ENCODE measurements at places on chromosomes 2 and 18.

DNA sequence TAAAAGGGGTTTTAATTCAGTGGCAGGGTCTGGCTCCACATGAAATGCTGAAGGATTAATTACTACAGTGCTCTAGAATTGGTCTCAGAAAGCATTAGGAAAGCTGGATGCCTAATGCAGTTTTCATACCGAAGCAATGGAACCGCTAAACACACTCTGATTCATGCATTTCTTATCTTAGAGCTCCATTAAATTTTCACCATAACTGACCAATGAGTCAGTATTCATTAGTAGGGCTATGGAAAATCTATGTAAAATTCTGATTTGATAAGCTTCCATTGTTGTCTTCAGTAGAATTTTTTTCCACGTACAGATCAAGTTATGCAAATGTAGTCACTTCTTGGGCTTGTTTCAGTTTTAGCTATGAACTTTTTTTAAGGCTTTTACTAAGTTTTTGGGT is 359.9 kb downstream of the ARHGAP15 start:
- DNase-seq, result no peak

DNA sequence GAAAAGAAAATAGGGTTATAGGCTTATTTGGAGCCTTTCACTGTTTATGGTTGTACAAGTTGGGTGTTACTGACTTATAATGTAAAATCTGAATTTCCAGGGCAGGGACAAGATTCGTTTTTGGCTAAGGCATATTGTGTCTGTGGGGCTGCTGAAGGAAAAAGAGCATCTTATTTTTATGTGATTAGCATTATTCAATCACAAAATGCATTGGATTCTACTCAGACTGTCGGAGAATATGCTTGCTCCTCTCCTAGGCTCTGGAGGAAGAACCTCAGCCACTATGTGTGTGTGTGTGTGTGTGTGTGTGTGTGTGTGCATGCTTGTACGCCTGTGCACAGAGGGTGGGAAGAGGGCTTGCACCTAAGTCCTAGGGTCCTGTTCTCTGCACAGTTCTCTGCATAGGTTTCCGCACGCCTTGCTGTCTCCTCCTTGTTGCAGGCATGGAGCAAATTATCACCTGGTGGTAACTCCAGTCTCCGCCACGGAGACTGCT is 44.3 kb downstream of the AGAP1 start:
- DNase-seq, result no peak

DNA sequence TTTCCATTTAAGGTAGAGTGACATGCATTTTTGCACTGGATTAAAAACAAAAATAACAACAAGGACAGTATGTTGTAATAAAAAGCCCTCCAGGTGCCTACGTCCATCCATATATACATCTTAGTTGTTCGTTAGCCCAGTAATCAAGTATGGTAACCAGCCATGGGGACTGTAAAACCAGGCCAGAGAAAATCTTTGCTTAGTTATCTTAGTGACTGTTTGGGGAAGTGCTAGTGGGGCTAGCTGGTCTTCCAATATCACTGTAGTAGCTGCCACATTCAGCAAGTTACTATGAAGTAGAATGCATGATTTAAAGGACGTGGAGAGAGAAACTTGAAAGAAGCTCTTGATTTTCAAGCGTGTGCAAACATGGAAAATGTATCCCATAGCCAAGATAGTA is 95.9 kb upstream of the STON1 start:
- DNase-seq, result no peak

DNA sequence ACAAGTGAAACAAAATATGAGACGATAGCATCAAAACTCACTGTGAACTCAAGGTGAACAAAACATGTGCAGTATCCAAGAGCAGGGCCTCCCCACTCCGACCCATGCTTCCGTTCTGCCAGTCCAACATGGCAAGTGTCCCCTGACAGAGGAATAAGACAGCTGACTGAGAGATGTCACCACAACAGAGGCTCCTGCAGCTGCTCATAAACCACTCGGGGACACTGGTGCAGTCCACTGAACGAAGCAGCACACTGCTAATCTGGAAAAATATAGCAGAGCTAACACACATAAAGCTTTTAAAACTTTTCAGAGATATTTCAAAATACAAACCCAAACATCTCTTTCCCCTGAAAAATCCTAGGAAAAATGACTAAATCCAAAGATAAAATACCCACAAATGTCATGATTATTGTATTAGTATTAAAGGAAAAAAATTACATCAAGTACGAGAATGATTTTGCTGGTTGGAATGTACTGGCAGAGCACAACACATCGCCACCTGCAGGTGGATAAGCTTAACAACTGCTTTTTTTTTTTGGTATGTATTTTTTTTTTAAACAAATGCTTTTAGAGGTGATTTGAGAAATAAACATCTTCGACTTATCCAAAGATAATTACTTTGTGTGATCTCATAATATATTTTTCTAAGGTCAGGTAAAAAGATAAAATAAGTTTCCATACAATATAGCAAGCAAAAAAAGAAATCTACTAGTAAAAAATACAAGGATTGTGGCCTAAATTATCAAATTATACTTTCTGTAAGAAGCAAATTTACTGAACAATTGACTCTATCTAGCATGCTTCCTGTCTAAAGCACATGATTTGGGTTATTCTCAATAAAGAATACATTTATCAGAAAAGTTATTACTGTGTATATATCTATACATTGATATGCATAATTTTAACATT is 18.6 kb downstream of the THADA start:
- no peak for DNase-seq

GRCh38 chr2:46056541-46056940 is 240.7 kb upstream of the EPAS1 start:
- no peak for DNase-seq

GRCh38 chr2:810397-810796 is 133.2 kb upstream of the TMEM18 start:
- no peak for DNase-seq

GRCh38 chr2:12803607-12804006 is 86.9 kb downstream of the TRIB2 start:
- DNase-seq, result no peak

GRCh38 chr2:239506101-239506857 is 105.5 kb upstream of the HDAC4 start:
- no peak for DNase-seq

- DNase-seq, result no peak
These were observed 5.7 kb downstream of the MCM6 start for GRCh38 chr2:135870571-135870970.

GRCh38 chr2:120464448-120464931 is 118.6 kb downstream of the INHBB start:
- DNase-seq, result no peak

GRCh38 chr2:160332318-160332717 is 132.2 kb upstream of the ITGB6 start:
- no peak for DNase-seq

GRCh38 chr2:760001-760400 is 82.8 kb upstream of the TMEM18 start:
- no peak for DNase-seq

DNA sequence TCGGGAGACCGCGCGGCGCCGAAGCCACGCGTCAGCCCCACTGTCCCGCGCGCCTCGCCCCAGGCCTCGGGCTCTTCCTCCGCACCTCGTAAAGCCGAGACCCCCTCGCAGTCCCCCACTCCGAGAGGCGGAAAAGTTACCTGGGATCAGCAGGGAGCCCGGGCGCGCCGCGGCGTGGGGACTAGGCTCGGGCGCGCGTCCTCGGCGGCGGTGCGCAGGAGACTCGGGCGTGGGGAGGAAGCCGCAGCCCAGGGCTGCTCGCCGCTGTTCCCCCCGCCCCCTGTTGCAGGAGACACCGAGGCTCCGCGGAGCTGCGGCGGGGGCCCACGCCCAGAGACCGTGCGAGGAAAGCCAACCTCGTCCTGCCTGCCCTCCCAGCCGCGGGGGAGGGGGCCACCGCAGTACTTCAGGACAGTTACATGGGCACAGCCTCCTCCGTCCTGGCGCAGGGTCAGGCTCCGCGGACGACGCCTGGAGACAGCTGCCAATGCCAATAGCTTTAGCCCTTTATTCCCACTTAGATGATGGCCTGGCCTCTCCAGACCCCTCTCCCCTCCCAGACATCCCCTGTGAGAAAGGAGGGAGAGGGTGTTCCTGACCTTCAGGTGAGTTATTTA is at the start of gene EPB41L3:
Gene EPB41L3 (minus strand): TSS at position 225 of the 617 bp plus-strand sequence. CDS start 54,814 bp downstream, outside the sequence.
- no peak for DNase-seq

DNA sequence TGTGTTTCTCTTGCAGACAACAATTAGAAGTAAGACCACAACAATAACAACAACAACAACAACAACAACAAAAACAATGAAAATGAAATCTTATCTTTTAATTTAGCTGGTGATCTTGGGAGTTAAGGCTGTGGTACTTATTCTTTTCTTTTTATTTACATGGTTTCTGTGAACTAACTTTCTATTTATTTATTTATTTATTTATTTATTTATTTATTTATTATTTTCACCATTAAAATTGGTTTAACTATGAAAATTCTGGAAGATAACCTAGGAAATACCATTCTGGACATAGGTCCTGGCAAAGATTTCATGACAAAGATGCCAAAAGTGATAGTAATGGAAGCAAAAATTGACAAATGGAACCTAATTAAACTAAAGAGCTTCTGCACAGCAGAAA is 102.5 kb upstream of the PNPT1 start:
- no peak for DNase-seq

GRCh38 chr2:85956646-85957039 is 67.9 kb upstream of the ST3GAL5 start:
- DNase-seq, result no peak

DNA sequence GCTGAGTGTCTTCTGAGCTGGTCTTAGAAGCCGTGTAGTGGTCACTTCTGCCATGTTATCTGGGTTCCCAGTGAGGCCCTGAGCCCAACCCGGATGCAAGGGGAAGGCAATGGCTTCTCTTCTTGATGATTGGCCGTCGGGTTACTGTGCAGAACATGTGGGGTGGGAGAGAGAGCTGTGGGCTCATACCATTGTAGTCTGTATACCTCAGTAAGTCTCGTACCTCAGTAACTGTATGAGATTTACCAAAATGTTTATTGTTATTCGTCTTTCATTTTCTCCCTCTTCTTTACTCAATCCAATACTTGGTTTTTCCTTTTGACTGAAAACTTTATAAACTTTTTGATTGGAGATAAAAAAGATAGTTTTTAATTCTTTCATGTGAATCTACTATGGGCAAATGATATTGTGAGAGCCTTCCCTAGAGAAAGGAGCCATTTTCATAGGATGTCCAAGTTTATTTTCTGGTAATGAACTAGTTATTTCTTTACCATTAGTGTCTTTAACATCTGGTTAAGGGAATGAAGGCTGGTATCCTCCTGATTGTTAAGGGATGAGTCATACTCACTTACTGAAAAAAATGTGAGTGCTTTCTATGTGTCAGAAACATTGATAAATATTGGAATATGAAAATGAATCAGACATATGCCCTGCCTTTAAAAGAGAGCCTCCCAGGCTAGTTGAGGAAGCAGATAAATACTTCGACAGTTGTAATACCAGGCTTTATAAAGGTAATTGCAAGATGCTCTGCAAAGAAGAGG is 129.9 kb downstream of the PRPF40A start:
- peak; percentile 44 for DNase-seq

DNA sequence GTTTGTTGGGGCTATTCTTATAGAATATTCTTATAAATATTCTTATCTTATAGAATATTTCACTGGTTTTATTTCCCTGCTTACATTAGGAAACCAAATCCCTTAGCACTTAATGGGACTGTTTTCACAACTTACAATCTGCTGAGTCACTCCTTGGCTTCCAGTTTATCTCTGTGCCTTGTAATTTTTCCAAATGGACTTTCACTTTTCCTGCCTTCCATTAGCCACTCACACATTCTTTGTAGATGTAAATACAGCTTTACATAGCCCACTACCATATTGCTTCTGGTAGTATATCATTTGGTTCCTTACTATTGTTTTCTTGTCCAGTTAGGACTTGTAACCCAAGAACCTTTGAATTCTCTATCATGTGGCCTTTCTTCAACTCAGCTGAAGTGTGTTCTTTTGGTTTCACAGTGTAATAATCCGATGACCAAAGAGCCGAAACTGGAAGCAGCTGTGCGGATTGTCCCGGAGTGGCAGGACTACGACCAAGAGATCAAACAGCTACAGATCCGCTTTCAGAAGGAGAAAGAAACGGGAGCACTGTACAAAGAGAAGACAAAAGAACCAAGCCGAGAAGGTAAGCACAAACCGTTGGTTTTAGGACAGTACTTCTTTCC is 96.1 kb downstream of the UGGT1 start:
- DNase-seq, result no peak

DNA sequence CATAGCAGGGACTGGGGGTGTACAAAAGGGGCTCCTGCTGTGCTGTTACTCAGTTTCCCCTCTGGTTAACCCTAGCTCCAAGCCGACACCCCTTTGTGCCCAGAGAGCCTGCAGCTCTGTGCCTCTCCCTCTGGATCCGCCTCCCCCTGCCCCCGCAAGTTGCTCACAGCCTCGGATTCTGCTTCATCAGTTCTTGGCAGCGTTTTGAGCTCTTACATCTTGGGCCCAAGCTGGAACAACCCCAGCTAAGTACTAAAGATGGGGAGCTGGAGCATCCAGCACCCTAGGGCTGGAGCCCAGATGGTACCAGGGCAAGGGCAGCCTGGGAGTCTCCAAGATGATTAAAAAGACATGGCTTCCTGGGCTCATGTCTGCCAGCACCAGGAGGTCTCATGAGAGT is 40.7 kb downstream of the POMC start:
- DNase-seq, result no peak

DNA sequence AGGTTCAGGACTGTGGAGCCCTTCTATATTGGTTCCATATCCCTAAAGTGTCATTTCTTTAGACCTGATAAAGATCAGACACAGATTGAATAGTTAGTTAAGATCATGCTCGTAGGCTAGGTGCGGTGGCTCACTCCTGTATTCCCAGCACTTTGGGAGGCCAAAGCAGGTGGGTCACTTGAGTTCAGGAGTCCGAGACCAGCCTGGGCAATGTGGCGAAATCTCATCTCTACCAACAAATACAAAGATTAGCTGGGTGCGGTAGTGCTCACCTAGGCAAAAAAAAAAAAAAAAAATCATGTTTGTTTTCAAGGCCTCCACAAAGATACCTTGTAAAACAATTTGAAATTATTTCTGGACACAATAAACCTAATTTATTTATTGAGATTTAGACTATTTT is 4.6 kb upstream of the ANKAR start:
- DNase-seq, result no peak

GRCh38 chr2:199806179-199806578 is 44.8 kb downstream of the FTCDNL1 start:
- no peak for DNase-seq

- no peak for DNase-seq
These were observed 113.0 kb upstream of the SLC1A4 start for GRCh38 chr2:64876137-64876647.

DNA sequence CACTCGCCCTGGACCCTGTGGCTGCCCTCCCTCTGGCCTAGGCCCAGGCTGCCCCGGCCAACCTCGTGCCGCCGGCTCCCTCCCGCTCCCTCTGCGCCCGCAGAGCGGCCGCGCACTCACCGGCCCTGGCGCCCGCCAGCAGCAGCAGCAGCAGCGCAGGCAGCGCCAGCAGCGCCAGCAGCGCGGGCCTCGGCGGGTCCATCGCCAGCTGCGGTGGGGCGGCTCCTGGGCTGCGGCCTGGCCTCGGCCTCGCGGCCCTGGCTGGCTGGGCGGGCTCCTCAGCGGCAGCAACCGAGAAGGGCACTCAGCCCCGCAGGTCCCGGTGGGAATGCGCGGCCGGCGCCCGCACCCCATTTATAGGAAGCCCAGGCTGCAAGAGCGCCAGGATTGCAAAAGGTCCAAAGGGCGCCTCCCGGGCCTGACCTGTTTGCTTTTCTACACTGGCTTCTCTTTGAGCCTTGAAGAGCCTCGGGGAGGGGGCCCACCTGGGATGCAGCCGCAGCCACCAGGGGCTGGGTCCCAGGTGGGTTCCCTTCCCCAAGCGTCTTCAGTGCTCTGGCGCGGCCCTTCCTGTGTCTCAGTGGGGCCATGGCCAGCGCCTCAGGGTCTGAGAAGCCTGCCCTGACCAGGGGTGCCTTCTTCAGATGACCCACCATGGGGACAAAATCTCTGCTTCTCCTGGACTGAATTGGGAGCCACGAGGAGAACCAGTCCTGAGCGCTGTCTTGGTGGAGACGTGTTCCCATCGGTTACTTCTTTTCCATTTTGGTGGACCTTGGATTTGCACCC is at the start of gene APOB:
Gene APOB (minus strand): TSS at position 330 of the 789 bp plus-strand sequence. CDS start 128 bp downstream, at position 202.
- DNase-seq, result no peak

All from stimulated activated effector memory CD8-positive, alpha-beta T cell treated with anti-CD3 and anti-CD28 coated beads, Interleukin-12 subunit alpha, Interleukin-12 subunit beta, amount 100 ng/mL, for 72 hours (primary cell).